Mucosa of descending colon (tissue), 3 donors: ENCODE measurements at places on chromosomes 16 and 17.

GRCh38 chr17:28567604-28568003, 3.7 kb downstream of the PIGS start:
- DNase-seq, result no peak

DNA sequence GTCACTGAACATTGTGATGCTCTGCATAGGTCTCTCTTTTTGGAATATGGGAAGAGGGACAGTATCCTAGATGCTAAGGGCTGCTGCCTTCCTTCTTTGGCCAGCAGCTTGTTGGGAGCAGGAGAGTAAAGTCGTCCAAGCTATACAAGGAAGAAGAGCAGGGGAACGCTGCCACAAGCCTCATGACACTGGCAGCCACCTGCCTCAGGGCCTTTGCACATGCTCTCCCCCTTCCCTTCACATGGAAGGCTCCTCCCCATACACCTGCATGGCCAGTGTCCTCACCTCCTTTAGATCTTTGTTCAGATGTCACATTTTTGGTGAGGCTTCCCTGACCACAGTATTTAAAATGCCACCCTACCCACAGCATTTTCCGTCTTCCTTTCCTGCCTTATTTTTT, 78.1 kb upstream of the CRHR1 start:
- DNase-seq, result no peak

DNA sequence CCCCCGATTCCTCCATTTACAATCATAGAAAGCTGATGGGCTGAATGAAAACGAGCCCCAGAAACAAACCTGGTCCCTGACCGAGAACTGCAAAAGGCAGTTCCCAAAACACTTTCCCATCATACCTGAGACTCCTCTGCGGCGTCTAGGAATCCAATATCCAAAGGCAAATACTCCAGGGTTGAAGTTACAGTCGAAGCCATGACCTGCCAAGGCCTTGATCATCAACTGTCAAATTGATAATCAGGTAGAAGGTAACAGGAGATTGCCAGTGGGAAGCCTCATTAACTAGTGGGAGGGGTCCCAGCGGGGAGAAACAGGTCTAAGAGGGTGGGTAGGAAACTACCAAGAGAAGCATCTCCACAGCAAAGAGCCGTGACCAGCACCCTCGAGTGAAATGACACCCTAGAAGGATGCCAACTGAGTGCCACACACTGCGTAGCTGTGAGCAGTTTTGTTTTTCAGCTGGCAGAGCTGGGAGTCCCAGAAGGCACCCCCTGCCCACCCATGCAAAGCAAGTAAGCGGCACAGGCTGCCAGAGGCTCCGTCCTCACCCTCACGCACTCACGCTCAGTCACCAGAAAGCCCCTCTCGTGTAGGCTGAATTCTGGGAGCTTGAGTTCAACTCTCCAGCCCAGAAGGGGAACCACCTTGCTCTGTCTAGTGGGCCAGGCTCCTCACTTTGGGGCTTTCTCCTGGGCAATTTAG, 146.1 kb downstream of the GAS7 start:
- DNase-seq, result no peak

GRCh38 chr17:46818316-46818928, at the start of gene WNT3:
Gene WNT3, minus strand, starts transcription at chr17:46818692. Its CDS starts 95 bp downstream, at chr17:46818597.
- DNase-seq, result peak; percentile 44

GRCh38 chr16:80058214-80058613, 457.7 kb upstream of the MAF start:
- peak; percentile 48 for DNase-seq
